Ureter (tissue), 1 donor: ENCODE measurements at places on chromosomes 13 and 19. TPM values are rescaled to one million over a fixed set of nuclear protein-coding genes. Genes with fewer than 3 reads are reported as not detected.

DNA sequence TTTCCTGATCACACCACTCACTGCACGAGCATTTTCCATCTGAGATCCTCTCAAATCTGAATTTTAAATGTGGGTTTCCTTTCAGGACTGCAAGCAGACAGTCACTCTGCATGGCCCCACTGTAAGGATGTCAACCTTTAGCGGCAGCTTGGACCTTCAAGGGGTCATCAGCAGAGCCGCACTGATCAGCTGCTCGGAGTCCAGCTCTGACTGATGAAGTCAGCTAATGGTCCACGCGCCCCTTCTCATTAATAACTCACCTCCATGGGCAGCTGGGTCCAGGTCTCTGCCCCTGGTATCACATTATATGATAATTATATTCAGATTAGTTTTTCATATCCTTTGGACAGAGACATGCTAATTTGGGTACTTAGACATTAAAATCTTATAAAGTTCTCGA lies 36.1 kb upstream of the PDCD5 start:
- no peak for DNase-seq

Gene CNMD
- not detected for total RNA-seq

DNA sequence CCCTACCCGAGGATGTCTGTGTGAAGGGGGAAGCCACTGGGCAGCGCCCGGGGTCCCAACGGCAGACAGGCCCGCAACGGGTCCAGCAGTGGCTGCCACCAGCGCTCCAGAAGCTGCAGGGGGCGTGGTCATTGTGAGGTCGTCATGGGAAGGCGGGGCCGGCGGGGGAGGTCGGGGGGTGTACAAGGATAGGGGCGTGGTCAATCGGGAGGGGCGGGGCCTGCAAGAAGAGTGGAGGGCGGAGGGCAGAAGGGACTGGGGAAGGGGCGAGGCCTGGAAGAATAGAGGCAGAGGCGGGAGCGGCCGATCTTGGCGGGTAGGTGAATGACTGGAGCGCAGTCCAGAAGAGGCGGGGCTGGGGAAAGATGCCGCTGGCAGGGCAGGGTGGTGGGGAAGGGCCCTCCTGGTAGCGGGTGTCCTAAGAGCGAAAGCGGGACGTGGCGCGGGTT lies 4.4 kb downstream of the FUZ start:
- peak; percentile 92 for DNase-seq

DNA sequence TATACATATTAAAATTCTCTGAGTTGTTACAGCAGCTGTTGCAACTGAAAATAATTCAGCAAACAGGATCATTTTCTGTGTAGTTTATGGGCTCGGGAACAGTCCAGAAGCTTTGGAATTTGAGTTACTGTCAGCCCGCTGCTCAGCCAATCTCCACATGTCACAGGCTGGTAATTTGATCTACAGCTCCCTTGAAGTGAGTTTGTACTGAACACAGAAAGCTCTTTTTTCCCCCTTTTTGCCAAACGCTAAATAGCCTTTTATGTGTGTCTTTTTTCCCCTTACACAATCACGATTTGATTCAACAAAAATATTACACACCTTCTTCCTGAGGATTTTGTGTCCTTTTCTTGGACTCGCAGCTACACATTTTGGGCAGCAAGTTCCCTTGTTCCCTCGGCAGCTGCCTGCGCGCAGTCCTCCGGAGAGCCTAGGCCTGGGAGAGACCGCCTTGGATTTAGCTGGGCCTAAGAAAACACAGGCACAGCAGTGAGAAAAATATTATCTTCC lies 371.4 kb downstream of the KCNRG start:
- DNase-seq, result no peak

Gene PCP2
- 1.7 TPM for total RNA-seq

DNA sequence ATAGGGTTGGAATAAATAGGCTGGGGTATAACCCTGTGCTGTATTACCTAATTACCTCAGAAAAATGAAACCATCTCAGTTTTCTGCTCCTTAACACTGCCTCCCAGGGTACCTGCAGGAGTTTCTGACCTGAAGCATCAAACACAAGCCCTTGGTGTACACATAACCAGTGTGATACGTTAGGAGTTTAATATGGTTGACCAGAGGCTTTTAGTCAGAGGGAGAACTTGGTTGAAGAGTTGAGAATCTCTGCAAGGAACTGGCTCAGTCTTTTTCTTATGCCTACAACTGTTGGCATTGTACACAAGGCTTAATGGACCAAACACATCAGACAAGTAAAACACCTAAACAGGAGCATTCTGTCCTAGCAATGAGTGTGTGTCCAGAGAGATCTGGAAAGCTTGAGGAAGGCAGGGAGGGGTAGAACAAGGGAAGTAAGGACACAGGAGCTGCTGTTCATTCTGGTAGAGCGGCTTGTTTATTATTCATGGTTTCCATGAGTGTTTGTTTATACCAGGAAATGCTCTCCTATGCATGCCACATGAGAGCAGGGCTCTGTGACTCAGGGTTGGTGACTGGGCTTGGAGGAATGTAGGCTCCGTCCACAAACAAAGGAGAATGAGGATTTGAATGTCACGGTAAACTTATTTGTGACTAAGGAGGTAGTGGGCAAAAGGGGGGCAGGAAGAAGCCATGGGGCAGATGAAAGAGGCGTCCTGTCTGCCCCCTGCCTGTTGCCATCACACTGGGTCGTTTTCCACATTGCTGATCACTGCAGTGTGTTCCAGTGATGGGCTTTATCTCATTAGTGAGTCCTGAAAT lies 11.9 kb upstream of the SPATA13 start:
- DNase-seq, result peak; percentile 78

GRCh38 chr13:41006306-41006705 lies 12.8 kb downstream of the ELF1 start:
- no peak for DNase-seq

Gene KRI1
- 32.5 TPM for total RNA-seq

- no peak for DNase-seq
Observed at GRCh38 chr19:56617531-56617930, 22.4 kb downstream of the ZNF71 start.

Gene TTYH1
- 2.7 TPM for total RNA-seq

Gene SMIM24
- total RNA-seq, result not detected

- DNase-seq, result no peak
Observed at GRCh38 chr13:41500511-41500910, 43.2 kb downstream of the RGCC start.

Gene ERVV-1
- total RNA-seq, result 0.78 TPM

Gene SBNO2
- total RNA-seq, result 122 TPM

- no peak for DNase-seq
Observed at GRCh38 chr13:24682353-24682752, 2.1 kb downstream of the ATP12A start.

GRCh38 chr13:72586518-72586917 lies 140.9 kb downstream of the MZT1 start:
- no peak for DNase-seq

- no peak for DNase-seq
Observed at GRCh38 chr13:77375560-77376108, 48.7 kb upstream of the MYCBP2 start.

Gene IGFL3
- total RNA-seq, result not detected

Gene NXNL1
- total RNA-seq, result not detected

GRCh38 chr13:30125422-30126073 lies 181.8 kb downstream of the KATNAL1 start:
- no peak for DNase-seq

DNA sequence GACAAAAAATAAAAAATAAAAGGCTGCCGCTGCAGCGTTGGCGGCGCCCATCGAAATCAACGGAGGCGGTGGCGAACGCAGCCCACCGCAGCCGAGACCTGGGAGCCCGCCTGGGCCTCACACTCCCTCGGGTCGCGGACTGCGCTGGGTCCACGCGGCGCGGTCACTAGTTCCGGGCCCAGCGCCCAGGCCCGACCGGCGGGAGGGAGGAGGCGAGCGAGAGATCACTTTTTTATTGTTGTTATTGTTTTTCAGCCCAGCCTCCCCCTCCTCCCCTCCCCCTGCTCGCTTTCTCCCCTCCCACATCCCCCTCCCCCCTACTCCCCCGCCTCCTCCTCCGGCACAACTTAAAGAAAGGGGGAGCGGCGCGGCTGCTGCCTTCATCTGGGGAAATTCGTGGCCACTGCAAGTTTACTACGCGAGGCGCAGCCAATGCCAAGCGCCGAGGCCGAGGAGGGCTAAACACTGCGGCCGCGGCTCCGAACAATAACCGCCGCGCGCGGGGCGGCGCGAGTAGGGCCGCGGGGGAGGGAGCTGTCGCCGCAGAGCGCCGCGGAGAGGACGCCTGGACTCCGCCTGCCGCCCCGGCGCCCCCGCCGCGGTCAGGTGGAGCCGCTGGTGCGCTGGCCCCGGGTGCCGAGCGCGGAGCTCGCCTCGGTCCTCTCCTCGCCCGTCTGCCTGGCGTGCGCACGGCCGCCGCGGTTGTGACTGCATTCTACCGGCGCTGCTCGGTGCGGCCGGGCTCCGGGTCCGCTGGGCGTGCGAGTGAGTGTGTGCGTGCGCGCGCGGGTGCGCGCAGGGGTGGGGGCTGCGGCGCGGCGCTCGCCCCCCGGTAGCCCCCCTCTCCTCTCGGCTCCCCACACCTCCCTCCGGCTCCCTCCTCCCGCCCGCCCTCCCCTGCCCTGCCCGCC lies 505 bp upstream of the ZIC2 start:
- DNase-seq, result no peak

DNA sequence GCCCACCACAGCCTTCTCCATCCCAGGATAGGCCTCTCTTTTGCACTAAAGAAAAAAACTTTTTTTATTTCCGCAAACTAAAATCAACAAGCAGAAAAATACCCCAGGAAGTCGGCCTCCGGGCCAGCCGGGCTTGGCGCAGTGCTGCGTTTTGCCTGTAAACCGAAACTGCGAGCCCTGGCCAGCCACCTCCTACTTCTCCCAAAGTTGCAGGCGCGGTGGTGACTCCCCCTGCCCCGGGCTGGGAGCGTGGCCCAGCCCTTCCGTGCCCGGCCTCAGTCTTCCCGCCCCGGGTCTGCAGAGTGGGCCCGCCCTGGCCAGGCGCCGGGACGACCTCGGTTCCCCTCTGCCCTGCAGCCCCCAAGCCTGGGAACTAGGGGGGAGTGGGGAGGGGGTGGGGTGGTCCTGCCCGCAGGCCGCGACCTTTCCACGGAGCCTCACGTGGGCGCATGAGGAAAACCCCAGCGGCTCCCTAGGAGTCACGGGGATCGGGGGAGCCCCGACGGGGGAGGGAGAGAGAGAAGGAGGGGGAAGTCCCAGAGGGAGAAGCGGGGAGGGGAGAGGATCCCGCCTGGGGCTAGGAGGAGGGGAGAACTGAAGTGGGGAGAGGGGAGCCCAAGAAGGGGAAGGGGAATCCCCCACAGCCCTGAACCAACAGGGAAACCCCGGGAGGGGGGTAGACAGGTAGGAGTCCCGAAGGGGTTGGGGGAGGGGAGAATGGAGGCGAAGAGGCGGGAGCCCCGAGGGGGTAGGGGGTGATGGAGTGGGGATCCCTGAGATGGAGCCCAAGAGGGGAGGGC lies 3.0 kb downstream of the GADD45B start:
- peak; percentile 88 for DNase-seq

Gene CEACAM4
- total RNA-seq, result 2.4 TPM

GRCh38 chr13:72804301-72804700 lies 22.4 kb downstream of the PIBF1 start:
- no peak for DNase-seq

- DNase-seq, result no peak
Observed at GRCh38 chr13:75334634-75335447, 147.1 kb downstream of the TBC1D4 start.

Gene ZNF536
- total RNA-seq, result 15.8 TPM

Gene PSG3
- total RNA-seq, result not detected

DNA sequence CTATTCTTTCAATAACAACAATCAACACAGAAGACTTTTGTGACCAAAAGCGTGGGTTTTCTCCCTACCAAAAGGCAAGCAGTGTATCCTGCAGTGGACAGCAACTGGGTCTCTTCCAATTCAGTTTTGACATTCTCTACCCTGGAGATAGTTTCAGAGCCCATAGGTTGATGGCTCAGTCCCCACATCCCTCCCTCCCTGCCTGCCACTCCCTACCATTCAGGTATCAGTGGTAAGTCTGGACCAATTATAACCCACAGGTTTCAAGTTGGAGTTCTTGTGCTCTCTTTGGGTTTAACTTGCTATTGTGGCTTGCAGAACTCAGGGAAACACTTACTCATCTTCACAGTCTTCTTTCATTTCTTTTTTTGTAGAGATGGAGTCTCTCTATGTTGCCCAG lies 60.2 kb downstream of the ZNF823 start:
- no peak for DNase-seq

- no peak for DNase-seq
Observed at GRCh38 chr13:43044720-43045301, 21.4 kb downstream of the DNAJC15 start.

Gene NPAS1
- not detected for total RNA-seq

Gene ENOX1
- total RNA-seq, result 7.1 TPM

- DNase-seq, result peak; percentile 48
Observed at GRCh38 chr19:13212759-13213330, 62.6 kb downstream of the IER2 start.

DNA sequence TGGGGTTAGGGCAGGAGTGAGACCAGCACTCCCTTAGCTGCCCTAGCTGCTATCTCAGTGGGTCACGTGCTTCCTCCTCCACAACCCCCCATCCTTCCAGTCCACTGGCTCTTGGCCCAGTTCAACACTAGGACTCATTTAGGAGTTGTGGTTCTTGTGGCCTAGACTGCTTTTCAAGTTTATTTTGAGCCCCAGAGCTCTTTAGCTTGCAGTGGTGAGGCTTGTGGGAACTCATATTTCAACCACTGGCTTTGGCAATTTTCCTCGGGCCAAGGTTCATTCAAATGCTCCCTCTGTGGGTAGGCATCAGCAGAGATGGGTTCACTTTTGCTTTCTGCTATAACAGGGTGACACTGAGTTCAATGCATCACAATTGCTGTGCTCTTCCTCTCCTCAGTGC lies 436.2 kb upstream of the SLITRK5 start:
- no peak for DNase-seq

Gene SHD
- total RNA-seq, result not detected

- no peak for DNase-seq
Observed at GRCh38 chr19:7191946-7192691, 102.1 kb downstream of the INSR start.

DNA sequence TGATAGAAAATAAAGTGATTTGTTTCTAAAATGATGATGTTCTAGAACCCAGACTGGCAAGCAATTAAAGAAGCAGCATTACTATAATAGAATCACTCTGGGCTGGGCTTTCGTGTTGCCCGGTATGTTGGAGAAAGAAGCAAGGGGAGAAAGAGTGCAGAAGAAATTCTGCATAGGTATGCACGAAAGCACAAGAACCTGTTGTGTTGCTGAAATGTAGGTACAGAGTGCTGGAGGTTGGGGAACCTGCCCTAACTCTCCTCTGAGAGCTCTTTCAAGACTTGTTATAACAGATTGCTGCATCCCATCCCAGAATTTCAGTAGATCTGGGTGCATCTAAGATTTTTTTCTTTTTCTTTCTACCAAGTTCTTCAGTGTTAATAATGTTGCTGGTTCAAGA lies 95.7 kb upstream of the DACH1 start:
- no peak for DNase-seq

GRCh38 chr13:52743988-52744387 lies 4.4 kb upstream of the CNMD start:
- no peak for DNase-seq

Gene PEAK3
- 0.99 TPM for total RNA-seq

- DNase-seq, result no peak
Observed at GRCh38 chr13:29743201-29743786, 107.1 kb downstream of the UBL3 start.
